ENCODE measurements at places on chromosomes 16 and 17. TPM values are rescaled to one million over a fixed set of nuclear protein-coding genes. Genes with fewer than 3 reads are reported as not detected.

The HYDIN gene
- total RNA-seq, result 2.6 TPM

The PLEKHG4 gene
- total RNA-seq, result 15.0 TPM

The CES3 gene
- 3.3 TPM for total RNA-seq

The GAST gene
- total RNA-seq, result not detected

DNA sequence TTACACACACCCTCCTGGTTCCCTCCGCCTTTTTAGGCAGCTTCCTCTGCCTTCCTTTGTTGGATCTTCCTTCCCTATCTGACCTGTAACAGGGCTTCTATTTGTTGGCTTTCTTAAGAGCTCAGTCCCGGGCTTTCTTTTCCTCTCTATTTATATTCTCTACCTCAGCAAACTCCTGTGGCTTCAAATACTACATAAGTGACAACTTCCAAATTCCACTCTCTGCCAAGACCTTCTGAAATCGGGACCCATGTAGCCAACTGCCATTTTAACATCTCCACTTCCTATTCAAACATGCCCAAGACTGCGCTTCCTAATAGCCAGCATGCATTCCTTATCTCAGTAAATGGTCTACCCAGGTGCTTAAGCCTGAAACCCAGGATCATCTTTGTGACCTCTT lies 128.1 kb downstream of the MRTFB start:
- DNase-seq, result no peak

DNA sequence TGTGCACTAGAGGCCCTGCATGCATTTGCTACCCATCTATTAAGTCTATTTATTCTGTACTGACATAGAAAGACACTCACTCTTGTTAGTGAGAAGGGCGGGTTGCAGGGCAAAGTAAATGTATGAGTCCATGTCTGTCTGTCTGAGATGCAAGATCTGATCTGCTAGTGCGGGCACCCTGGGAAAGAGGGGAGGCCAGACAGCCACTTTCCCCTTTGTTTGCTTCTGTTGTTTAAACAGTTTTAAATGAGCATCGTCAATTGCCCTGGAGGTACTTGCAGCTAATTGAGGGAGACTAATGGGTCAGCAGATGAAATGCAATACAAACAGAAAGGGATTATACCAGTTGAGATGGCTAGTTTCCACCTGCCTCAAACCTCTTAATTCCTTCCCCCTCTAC lies 24.9 kb downstream of the SCNN1G start:
- DNase-seq, result no peak

- DNase-seq, result no peak
Measured at GRCh38 chr17:8393470-8394231, 4.0 kb downstream of the RNF222 start.

DNA sequence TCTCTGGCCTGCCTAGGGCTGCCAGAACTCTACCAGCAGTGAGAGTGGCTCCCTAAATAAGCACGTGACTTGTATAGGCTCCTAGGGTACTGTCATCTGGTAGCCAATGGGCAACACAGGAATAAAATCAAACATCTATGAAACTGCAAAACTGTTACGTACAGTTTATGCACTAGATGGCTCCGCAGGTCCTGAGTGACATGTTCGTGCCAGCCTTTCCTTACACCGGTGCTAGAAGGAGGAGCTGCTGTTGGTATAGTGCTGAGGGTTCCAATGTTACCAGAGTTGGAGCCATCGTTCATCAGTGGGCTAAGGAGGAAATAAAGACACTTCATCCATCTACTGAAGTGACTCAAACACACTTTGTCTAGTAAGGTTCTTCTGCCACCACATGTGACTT lies 63.2 kb upstream of the TRAP1 start:
- no peak for DNase-seq

DNA sequence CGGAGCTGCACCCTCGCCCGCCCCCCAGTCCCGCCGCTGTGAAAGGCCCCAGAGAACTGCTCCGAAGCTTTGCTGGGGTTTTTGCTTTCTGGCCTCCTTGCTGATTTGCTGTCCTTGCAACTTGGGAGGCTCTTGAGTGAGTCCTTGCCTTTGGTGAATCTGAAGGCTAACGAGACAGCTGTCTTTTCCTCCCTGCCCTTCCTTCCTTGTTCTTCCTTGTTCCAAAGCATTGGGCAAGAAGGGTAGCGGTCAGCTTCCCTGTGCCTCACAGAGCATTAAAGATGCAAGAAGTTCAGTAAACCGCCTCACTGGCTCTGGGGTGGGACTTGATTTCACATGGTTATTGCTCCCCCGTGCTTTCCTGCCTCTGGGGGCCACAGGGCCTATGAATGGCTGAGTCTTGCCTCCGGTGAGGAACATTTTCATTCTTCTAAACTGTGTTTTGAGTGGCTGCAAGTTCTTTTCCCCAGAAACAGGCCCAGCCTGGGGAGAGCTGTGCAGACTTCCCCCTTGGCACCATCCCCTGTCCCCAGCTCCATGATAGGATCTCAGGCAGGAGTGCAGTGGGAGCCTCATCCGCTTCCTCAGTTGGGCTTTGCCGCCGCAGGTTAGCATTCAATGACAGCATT lies 1.4 kb downstream of the YPEL2 start:
- DNase-seq, result peak; percentile 30

DNA sequence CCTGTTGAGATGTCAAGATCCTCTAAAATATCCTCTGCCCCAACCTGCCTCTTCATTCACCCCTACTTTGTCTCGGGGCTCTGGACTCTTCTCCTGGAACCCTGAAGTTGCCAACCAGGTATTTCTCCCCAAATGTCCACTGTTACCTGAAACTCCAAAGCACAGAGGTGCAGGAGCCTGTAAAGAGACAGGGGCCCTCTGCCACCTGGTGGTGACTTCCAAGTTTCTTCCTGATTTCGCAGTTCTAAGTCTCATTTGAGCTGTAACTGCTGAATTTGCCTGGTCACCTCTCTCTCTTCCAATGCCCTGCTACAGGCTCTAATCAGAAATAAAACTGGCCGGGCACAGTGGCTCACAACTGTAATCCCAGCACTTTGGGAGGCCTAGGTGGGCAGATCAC lies 77.1 kb upstream of the RCVRN start:
- peak; percentile 63 for DNase-seq

- no peak for DNase-seq
Measured at GRCh38 chr16:85641776-85642176, 28.7 kb downstream of the GSE1 start.

DNA sequence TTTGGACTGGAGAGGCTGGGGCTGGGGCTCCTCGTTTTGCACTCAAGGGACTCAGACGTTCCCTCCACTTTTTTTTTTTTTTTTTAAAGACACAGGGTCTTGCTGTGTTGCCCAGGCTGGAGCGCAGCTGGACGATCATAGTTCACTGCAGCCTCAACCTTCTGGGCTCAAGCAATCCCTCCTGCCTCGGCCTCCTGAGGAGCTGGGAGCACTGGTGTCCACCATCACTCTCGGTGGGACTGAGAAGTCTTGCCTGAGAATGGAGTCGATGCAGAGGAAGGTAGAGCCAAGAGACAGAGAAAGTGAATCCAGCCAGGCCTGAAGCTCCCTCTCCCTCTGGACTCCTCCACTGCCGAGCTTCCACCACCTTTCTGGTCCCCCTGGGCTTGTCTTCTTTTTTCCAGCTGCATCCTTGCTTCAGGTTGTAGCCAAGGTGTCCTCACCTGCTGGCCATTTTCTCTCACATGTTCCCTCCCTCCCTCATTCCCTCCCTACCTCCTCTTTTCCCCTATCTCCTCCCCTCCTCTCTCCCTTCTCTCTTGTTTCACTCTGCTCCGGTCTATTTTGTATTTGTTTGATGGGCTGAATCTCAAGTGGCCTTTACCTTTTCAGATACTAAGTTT lies 233.8 kb downstream of the SNX29 start:
- DNase-seq, result no peak

GRCh38 chr17:2796164-2797125 lies at the start of gene RAP1GAP2:
Gene RAP1GAP2 (plus strand): TSS chr17:2796438. CDS start chr17:2796528, 90 bp downstream.
- no peak for DNase-seq

DNA sequence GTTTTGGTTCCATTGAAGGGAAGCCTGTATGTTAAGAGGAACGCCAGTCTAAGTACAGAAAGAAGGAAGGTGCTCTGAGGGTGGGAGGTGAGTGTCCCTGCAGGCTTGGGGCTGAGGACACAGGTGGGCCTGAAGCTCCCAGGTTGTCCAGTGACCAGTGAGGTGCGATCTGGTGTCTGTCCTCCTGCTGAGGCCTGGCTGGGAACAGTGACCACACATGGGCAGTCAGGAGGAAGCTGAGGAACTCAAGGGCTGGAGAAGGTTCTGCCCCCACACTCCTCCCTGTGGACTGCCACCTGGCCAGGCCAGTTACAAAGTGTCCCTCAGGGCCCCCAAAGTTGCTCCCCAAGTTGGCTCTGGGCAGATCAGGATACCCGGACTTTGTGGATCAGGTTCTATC lies 102.1 kb downstream of the N4BP1 start:
- no peak for DNase-seq

GRCh38 chr16:70470141-70470926 lies 15.9 kb downstream of the FCSK start:
- no peak for DNase-seq
